ENCODE measurements at places on chromosomes 13 and 19.

DNA sequence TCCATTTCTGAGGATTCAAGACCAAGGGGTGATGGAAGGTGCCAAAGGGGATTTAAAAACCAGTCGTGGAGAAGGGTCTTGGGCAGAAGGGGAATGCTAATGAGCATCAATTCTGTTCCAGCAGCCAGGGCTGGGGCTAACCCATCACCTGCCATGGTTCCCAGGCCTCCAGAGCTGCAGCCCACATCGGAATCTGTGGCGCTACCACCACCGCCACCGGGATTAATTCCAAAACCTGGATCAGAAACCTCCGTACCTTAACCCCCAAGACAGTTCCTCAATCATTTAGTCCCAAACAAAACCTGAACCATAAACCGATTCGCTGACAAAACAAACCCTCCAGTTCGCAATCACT lies 583 bp downstream of the ZNF615 start:
- DNase-seq: no peak

- peak; percentile 85 for DNase-seq
Observed at GRCh38 chr13:46389457-46390451, 2.7 kb upstream of the RUBCNL start.

- peak; percentile 6 for DNase-seq
Observed at GRCh38 chr19:3478409-3479176, 1.7 kb downstream of the SMIM24 start.

- no peak for DNase-seq
Observed at GRCh38 chr13:47170971-47171370, 274.1 kb upstream of the HTR2A start.

DNA sequence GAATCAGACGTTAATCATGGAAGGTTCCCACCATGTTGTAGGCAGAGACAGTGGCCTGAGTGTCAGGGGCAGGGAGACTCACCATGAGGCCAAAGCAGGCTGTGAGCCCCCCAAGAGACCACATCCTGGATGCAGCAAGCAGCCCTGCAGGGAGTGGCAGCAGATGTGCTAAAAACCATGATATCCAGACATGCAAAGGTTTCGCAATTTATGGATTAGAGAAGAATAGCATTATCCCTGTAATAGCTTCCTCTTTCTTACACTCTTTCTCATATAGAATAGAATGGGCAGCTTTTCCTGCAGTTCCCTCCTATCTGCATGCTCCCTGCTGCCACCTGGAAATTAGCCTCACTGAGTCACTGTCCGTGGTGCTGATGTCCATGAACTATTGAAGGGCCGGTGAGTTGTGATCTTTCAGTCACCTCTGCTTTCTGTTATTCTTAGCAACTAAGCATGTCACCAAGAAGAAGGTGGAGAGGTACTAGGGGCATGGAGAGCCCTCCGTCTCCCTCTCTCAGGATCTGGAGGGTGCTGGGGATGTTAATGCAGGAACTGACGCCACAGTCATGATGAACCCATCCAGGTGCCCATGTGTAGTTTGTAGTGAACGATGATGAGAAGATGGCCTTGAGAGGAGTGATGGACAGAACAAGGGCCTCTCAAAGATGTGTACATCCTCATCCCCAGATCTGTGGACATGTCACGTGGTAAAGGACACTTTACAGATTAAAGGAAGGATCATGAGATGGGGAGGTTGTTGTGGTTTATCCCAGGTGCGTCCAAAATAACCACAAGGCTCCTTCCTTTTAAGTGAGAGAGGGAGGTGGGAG lies 9.9 kb downstream of the CEACAM4 start:
- DNase-seq: peak; percentile 32

- DNase-seq: peak; percentile 86
Observed at GRCh38 chr13:114067381-114067885, 65.0 kb downstream of the RASA3 start.

DNA sequence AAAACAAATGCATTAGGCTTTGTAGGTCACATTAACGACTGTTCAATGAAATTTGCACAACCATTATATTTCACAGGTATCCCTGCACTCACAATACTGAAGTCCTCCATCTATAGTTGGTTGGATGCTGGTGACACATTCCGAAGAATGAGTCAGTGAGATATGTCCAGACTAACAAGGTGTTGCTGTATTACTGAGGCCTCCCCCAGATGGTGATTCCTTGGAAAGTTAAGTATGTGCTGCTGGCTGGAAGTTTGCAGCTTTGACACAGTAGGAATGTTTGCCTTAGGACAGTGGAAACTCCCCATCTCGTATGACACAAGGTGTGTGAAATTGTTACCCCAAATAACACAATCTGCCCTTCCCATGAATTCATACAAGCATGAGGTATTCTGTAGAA lies 46.6 kb downstream of the FGF14 start:
- DNase-seq: no peak
